HuH-7 (cell line): ENCODE measurements at places on chromosomes 5 and 9.
A peak's percentile ranks its signal among the peaks of the same experiment; 100 is the strongest.

GRCh38 chr9:18331310-18331684, 142.7 kb upstream of the ADAMTSL1 start:
- DNase-seq = no peak

- DNase-seq = no peak
Measured at GRCh38 chr9:24036459-24036858, 210.4 kb upstream of the ELAVL2 start.

GRCh38 chr5:54753034-54753433, 232.4 kb downstream of the ESM1 start:
- DNase-seq = no peak

DNA sequence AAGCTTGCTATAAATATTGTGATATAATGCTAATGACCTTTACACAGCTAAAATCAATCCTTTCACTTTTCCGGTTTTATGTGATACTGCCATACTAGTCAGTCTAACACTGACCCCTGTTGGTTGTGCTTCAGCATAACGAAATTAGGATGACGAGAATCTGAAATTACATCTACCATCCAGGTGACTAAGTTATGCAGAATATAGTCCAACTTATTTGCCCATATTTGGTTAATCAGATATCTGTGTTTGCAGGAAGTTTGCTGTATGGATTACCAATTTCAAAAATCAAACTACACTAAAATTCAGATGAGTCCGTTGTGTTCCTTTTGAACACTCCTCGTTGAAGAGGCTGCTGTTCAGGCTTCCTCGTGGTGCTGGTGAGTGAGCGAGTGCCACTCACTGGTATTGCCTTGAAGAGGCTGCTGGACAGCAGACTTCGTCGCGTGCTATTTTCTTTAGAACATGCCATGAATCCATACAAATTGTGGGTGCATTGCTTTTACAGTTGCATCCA, 32.5 kb downstream of the TENT4A start:
- DNase-seq = peak; percentile 42

GRCh38 chr5:172167895-172168294, 20.1 kb downstream of the STK10 start:
- DNase-seq = no peak

DNA sequence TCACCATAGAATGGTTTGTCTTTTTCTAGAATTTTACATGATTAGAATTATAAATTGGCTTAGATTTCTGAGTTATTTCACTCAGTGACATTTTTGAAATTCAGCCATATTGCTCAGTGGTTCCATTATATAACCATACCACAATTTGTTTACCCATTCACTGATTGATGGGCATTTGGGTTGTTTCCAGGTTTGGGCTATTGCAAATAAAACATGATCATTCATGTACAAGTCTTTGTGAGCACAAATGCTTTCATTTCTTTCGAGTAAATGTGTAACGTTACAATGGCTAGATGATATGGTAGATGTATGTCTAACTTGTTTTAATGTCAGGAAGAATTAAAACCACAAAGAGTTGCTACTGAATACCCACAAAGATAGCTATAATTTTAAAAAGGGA, 279.9 kb upstream of the TARS1 start:
- DNase-seq = no peak

DNA sequence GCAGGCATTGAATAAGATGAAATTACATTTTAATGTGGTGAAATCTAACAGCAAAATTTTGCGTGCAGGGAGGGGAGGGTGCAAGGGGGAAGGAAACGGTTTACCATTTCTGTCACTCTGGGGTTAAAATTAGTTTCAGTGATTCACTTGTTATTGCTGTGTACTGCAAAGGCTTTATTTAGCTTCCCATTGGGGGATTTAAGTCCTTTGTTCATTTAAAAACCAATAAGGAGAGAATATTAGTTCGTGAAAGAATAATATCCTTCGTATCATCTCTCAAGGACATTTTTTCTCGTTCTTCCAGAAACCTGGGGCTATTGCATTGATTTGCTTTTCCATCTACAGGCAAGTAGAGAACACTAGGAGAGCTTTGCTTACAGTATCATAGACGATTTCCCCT, 667.8 kb upstream of the RGMB start:
- no peak for DNase-seq

DNA sequence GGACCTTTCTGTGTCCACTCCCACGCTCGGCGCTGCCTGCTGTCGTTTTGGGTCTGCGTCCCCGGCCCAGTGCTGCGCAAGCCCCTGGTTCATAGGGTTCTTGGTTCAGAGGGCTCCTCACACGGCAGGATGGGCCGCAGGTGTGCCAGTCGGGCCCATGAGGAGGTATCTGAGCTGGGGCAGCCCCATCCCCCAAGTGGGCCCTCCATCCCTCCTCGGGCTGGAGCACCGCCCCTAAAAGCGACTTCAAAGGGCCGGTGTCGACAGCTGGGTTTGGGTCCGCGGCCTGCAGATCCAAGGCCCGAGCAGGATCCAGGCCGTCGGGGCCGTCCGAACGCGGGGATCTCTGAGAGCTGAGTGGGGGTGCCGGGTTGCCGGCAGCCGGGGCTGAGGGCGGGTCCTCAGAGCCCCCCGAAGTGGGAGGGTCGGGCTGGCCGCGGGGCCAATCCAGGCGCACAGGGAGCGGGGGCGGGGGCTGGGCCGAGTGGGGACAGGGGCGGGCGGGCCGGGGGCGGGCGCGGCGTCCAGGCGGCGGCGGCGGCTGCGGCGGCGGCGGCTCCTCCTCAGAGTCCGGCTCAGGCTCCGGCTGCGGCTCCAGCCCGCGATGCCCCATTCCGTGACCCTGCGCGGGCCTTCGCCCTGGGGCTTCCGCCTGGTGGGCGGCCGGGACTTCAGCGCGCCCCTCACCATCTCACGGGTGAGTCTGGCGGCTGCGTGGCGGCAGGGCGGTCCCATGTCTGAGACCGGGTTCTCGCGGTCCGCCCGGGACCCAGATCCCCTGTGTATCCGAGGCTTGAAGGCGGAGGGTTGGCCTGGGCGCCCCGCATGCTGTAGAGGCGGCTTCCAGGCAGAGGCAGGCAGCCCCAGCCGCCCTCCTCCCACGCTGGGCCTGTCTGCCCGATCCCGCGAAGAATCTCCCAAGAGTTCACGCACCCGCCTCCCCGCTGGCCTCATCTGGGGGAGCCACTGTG, at the start of gene PDLIM4:
TSS of gene PDLIM4 (plus strand) at position 566 of the 971 bp plus-strand sequence. CDS start at position 605, 39 bp downstream.
- DNase-seq = no peak
